Ecto neural progenitor cell (in vitro differentiated cells): ENCODE measurements at places on chromosomes 5 and 9.

DNA sequence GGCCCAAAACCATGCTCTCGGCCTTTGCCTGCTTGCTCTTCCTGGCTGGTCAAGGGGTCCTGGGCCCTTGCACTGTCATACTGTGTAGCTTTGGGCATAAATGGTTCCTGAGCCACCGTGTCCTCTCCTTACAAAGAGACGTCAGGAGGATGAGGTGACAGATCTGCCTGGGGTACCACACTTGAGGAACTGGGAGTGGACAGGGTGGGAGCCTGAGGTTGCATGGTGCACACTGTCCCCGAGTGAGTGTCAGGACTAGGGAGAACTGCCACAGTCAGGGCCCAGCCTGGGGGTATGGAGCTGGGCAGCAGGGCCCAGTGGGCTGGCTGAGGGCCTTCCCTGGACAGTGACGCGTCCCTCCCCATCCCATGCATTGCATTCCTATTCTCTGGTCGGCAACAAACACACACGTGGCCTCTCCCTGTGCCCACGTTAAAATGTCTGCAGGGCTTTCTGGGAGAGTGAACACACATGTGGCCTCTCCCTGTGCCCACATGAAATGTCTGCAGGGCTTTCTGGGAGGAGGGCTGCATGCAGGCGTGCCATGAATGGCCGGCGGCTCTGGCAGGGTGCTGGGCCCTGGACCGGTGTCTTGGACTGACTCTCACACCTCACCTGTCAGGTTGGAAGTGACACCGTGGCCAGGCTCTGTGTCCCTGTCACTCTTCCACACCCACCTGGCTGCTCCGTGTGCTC lies 122.1 kb upstream of the COL5A1 start:
- DNase-seq = no peak

DNA sequence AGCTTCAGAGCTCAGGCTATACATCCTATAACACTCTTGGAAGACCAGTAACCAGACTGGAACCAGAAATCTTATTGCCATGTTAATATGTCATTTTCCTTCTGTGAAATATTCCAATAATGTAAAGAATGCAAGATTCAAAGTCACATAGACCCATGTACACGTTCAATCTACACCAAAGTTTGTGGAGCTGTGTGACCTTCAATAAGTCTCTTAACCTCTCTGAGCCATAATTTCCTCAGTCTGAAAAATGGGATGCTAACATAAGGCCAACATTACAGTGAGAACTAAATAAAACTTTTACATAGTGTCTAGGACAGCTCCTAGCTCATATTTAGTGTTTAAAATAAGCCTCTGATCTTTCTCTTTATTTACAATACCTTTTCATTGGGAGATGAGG lies 70.4 kb downstream of the ARRDC3 start:
- no peak for DNase-seq

DNA sequence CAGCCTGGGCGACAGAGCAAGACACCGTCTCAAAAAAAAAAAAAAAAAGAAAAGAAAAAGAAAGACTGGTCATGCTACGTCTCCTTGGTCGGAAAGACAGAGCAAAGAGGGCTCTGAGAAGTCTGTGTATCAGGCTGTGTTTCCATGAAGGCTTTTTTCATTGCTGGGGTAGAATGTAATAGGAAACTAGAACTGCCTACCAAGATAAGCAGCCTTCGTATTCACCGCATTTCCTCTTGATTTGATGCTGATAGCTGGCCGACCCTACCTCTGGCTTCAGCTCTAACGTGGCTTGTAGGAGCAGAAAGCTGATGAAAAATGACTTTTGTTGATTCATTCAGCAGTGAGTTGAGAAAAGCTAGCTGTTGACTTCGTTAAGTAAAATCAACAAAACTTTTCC lies 17.4 kb downstream of the SLC1A3 start:
- DNase-seq = no peak

GRCh38 chr5:123937230-123937629 lies 425.3 kb downstream of the CSNK1G3 start:
- DNase-seq = peak; percentile 49

- DNase-seq = no peak
Measured at GRCh38 chr5:168263121-168263520, 28.3 kb upstream of the WWC1 start.
